ENCODE measurements at places on chromosomes 2 and 18. TPM values are rescaled to one million over a fixed set of nuclear protein-coding genes. Genes with fewer than 3 reads are reported as not detected.

Gene PDE11A
- 0.67 TPM for total RNA-seq

Gene GKN1
- not detected for total RNA-seq

Gene SNTG2
- total RNA-seq: not detected

Gene IL1B
- total RNA-seq: 0.13 TPM

Gene NAT8
- not detected for total RNA-seq

Gene CPS1
- 10.4 TPM for total RNA-seq

Gene DPP4
- 0.69 TPM for total RNA-seq

Gene CXCR1
- total RNA-seq: not detected

Gene TAF4B
- 4.8 TPM for total RNA-seq

Gene CPO
- total RNA-seq: not detected

Gene ASIC4
- total RNA-seq: 0.14 TPM

Gene CENPA
- 39.4 TPM for total RNA-seq

Gene PRLH
- not detected for total RNA-seq

Gene C2orf78
- not detected for total RNA-seq

Gene SIGLEC15
- total RNA-seq: not detected

Gene CCDC138
- 7.9 TPM for total RNA-seq

Gene ICOS
- total RNA-seq: not detected

Gene EGR4
- 0.09 TPM for total RNA-seq

Gene RAMP1
- not detected for total RNA-seq

Gene GREB1
- 1.7 TPM for total RNA-seq

Gene CNDP1
- not detected for total RNA-seq

Gene MLPH
- total RNA-seq: 318 TPM

Gene SCN7A
- not detected for total RNA-seq

Gene MROH2A
- total RNA-seq: 0.12 TPM

Gene EMILIN1
- total RNA-seq: 0.56 TPM

Gene GDF7
- 0.10 TPM for total RNA-seq

Gene SCN9A
- total RNA-seq: 4.8 TPM

Gene HOXD8
- 4.8 TPM for total RNA-seq

Gene ATF2
- total RNA-seq: 18.4 TPM

Gene LYG1
- 1.6 TPM for total RNA-seq

Gene CAD
- total RNA-seq: 59.4 TPM

Gene FMNL2
- 26.3 TPM for total RNA-seq

Gene TRIM43
- 0.13 TPM for total RNA-seq

Gene PLB1
- total RNA-seq: 1.5 TPM

Gene TEKT4
- total RNA-seq: not detected

Gene SCN1A
- total RNA-seq: not detected

Gene APCDD1
- not detected for total RNA-seq

Gene DYNC1I2
- total RNA-seq: 72.0 TPM

Gene ANO7
- 2.3 TPM for total RNA-seq

Gene STARD6
- total RNA-seq: not detected

Gene KLHL41
- total RNA-seq: 0.17 TPM

Gene TMEM163
- total RNA-seq: not detected

Gene NCKAP5
- total RNA-seq: 1.2 TPM

Gene RNF125
- 0.35 TPM for total RNA-seq

Gene BOLL
- not detected for total RNA-seq
